ENCODE measurements at places on chromosomes 11 and 22. TPM values are rescaled to one million over a fixed set of nuclear protein-coding genes. Genes with fewer than 3 reads are reported as not detected.

DNA sequence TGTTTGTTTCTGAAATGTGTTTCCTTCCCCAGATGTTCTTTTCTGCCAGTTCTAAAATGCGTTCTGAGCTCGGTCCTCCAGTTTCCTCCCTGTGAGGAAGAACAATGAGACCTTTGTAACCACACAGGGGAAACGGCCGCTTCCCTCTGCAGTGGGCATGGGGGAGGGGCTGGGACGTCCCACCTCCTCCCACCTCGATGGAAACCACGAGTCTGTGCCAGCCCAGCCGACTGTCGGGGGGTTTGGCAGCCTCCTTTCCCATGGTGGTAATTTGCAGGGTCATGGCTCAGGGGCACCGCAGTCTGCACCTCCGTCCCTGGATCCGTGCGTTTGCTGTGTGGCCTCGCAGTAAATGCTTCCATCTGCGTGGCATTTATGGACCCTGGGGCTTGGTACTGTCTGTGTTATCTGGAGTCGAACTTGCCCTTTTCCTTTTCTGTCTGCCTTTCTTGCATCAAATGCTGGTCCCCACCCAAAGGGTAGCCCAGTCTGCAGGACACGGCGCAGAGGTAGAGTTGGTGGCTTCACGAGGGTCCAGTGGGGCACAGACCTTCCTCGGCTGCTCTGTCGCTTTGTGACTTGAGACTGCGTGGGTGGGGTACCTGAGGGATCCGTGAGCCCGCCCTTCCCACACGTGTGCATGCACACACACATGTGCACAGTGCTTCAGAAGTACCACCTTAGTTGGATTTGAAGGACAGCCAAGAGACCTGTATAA is 16.1 kb downstream of the LRP5 start:
- no peaks in the 10 kb centered on the region for H3K36me3 ChIP-seq
- H3K4me3 ChIP-seq, result peak overlapping the region; percentile 6
- H3K4me1 ChIP-seq, result peaks cover 37% of the 10 kb centered on the region
- no peaks in the 10 kb centered on the region for H3K27me3 ChIP-seq
- DNase-seq, result no peak

DNA sequence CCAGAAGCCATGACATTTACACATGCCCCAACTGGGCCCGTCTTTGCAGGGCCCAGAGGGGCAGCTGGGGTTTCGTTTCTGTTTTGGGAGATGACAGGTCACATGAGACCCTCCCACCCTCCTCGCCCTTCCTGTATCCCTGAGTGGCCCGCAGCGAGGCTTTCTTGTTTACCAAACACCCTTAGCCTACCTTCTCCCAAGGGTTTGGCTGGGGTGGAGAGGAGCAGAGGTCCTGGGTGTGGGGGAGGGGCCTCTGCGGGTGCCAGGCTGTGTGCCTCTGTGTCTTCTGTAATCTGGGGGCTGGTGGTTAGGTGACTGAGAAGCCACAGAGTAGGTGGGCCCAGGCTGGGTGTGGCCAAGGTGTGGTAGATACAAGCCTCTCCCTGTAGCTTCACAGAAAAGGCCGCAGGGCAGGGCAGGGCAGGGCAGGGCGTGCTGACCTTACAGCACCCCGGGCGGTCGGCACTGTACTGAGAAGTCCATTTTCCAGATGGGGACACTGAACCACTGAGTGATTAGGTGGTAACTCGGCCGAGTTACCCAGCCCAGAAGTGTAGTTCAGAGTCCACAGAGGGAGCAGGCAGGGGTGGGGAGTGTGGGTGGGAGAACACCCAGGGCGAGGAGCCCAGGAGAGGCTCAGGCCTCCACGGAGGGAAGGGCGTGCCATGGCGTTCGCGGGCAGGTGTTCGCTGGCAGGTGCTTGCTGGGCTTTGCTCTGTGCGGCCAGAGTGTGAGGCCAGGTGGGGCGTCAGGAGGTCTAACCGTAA is 8.7 kb downstream of the PRR5 start:
- no peaks in the 10 kb centered on the region for H3K36me3 ChIP-seq
- H3K4me1 ChIP-seq, result no peaks in the 10 kb centered on the region

DNA sequence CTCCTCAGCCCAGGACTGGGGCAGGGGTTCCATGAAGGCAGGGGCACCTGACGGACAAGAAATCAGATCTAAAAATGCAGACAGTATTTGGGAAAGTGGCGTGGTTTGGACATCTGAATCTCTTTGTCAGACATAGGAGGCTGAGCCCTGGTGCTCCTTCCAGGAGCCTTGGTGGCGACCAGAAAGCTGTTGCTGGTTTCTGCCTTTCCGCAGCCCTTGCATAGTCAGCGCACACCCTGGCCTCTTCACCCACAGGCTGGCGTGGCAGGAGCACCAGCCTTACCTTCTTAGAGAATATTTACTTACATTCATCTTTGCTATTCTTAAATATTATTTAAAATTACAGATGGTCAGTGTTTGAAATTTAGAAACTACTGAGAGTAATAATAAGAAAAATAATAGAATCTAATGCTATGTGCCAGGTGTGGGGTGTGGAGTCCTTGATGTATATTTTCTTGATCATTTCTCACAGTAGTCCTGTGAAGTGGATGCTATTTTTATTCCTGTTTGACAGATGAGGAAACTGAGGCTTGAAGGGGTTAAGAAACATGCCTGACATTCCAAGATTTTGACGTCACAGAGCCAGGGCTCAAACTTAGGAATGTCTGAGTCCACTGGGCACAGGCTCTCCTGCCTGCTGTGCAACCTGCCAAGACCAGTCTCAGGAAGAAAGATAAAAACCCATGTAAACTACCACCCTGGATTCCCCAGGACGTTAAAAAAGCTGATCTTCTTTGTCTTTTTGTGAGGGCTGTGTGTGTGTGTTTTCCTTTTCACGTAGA is 51.6 kb downstream of the TBC1D22A start:
- H3K4me1 ChIP-seq, result peaks cover 41% of the 10 kb centered on the region
- peaks cover under 1% of the 10 kb centered on the region for H3K36me3 ChIP-seq
- H3K27me3 ChIP-seq, result no peaks in the 10 kb centered on the region
- no peak overlapping the region for H3K4me3 ChIP-seq
- H3K27ac ChIP-seq, result peak overlapping the region; percentile 80
- no peak for DNase-seq

GRCh38 chr11:23947883-23948282 is 549.0 kb upstream of the LUZP2 start:
- no peak for DNase-seq
- no peak overlapping the region for H3K27ac ChIP-seq
- H3K36me3 ChIP-seq, result no peaks in the 10 kb centered on the region
- no peaks in the 10 kb centered on the region for H3K27me3 ChIP-seq
- peaks cover 13% of the 10 kb centered on the region for H3K4me1 ChIP-seq
- no peak overlapping the region for H3K4me3 ChIP-seq

DNA sequence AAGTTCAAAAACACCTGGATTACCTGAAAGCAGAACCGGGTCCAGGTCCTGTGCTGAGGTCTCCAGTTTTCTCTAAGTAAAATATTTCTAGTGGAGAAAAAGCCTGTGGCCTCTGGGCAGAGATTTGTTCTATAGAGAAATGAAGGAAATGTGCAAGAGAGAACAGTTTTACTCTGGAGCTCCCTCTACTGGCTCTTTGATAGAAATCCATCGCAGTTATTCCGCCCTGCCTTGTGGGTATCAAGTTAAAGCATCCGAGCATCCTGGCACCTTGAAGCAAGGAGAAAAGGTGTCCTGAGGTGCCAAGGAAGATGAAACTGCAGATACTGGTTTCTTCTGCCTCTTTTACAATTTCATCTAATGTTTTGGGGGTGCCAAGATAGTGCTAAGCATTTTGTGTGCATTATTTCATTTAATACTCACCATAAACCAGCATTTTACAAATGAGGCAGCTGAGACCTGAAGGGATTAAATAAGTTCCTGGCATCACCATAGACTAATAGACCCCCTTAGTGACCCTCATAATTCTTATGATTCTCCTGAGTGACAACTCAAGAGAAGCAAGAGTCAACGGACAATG is 113.1 kb upstream of the HSD17B12 start:
- no peak overlapping the region for H3K27ac ChIP-seq
- no peak overlapping the region for H3K4me3 ChIP-seq
- H3K4me1 ChIP-seq, result no peaks in the 10 kb centered on the region
- peaks cover 53% of the 10 kb centered on the region for H3K27me3 ChIP-seq
- DNase-seq, result no peak

The KRTAP5-7 gene
- not detected for total RNA-seq

DNA sequence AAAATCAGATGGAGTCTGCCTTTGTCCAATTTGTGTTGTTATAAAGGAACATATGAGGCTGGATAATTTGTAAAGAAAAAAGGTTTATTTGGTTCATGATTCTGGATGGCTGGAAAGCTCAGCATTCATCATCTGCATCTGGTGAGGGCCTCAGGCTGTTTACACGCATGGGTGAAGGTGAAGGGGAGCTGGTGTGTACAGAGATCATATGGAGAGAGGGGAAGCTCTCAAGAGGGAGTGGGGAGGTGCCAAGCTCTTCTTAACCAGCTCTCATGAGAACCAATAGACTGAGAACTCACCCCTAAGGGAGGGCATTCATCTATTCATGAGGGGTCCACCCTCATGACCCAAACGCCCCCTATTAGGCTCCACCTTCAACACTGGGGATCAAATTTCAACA is 40.0 kb downstream of the NEU3 start:
- DNase-seq, result no peak
- H3K36me3 ChIP-seq, result peaks cover 1% of the 10 kb centered on the region
- peaks cover 15% of the 10 kb centered on the region for H3K27me3 ChIP-seq
- H3K4me3 ChIP-seq, result no peak overlapping the region
- no peak overlapping the region for H3K27ac ChIP-seq

DNA sequence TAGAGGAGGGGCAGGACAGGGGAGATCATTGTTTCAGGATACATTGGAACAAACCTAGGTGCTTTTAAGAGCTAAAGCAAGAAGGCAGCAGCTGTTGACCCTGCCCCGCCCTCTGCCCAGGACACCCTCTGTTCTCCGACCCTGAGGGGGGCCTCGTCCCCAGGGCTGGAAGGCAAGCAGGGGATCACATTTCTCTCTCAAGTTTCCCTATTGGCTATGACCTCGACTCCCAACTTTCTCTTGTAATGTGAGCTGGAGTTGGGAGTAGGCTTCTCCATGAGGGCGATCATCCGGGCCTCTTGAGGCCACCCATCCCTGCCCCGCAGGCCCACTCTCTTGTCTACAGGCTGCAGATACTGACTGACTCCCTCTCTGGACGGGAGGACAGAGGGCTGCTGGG is 37.7 kb downstream of the DSCAML1 start:
- DNase-seq, result no peak
- no peaks in the 10 kb centered on the region for H3K36me3 ChIP-seq
- peaks cover 49% of the 10 kb centered on the region for H3K27me3 ChIP-seq
- no peak overlapping the region for H3K4me3 ChIP-seq

GRCh38 chr11:133819746-133820315 is 25.5 kb downstream of the SPATA19 start:
- no peak overlapping the region for H3K4me3 ChIP-seq
- H3K36me3 ChIP-seq, result no peaks in the 10 kb centered on the region
- no peak overlapping the region for H3K27ac ChIP-seq
- no peaks in the 10 kb centered on the region for H3K4me1 ChIP-seq
- DNase-seq, result no peak

GRCh38 chr22:20080776-20081654 is 974 bp downstream of the DGCR8 start:
- no peaks in the 10 kb centered on the region for H3K36me3 ChIP-seq
- peaks cover 52% of the 10 kb centered on the region for H3K4me1 ChIP-seq
- H3K4me3 ChIP-seq, result peak overlapping the region; percentile 92
- no peaks in the 10 kb centered on the region for H3K27me3 ChIP-seq
- no peak for DNase-seq

The PKNOX2 gene
- 34.9 TPM for total RNA-seq

GRCh38 chr11:75536786-75537641 is 11.3 kb upstream of the GDPD5 start:
- H3K4me3 ChIP-seq, result no peak overlapping the region
- H3K27me3 ChIP-seq, result peaks cover 2% of the 10 kb centered on the region
- no peaks in the 10 kb centered on the region for H3K36me3 ChIP-seq
- DNase-seq, result no peak
- H3K27ac ChIP-seq, result no peak overlapping the region
- H3K4me1 ChIP-seq, result peaks cover 14% of the 10 kb centered on the region

GRCh38 chr11:73851046-73851764 is 25.4 kb downstream of the COA4 start:
- H3K36me3 ChIP-seq, result peaks cover 8% of the 10 kb centered on the region
- H3K4me3 ChIP-seq, result no peak overlapping the region
- no peak overlapping the region for H3K27ac ChIP-seq
- DNase-seq, result no peak
- no peaks in the 10 kb centered on the region for H3K4me1 ChIP-seq

All from chondrocyte (in vitro differentiated cells).